Adipocyte (in vitro differentiated cells): ENCODE measurements at places on chromosomes 4 and X.
A peak's percentile ranks its signal among the peaks of the same experiment; 100 is the strongest.

DNA sequence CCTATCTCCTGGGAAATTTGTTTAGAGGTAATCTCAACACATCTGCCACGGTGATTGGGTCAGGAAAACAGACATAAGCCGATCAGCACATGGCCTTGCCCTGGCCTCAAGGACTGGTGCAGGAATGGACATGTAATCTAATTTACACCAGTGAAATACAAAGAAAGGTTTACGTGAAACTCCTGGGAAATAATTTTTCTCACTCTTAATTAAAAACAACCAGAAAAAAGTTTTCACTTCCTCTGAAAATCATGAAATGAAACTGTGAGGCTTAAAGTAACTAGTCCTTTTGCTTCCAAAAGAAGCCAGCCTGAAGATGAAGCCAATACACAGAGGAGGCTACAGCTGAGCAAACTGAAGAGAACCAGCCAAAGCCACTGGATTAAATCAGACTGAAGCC is 154.1 kb upstream of the FAM241A start:
- DNase-seq, result no peak

GRCh38 chrX:124028182-124028581 is 66.7 kb downstream of the STAG2 start:
- DNase-seq, result no peak

DNA sequence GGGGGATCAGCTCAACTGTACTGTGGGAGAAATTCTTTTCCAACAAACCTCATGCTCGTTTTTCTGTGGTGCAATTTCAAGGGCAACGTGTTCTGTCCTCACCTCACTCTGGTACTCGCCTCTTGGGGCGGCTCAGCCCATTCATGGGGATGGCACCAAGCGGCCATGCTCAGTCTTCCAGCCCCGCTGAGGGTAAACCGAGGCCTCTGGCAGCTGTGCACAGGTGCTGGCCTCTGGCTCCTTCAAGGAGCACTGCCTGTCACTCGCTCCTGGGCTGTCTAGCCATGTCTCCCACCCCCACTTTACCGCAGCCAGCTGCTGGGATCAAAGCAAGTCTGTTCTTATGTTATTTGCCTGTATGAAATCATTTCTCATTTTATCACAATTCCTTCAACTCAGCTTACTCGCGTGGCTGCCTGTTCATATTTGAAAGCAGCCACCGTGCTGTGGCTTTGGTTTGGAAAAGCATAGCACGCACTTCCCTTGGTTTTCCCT is 70.2 kb downstream of the MTMR1 start:
- DNase-seq, result no peak

GRCh38 chr4:70712604-70713452 is 8.9 kb upstream of the RUFY3 start:
- no peak for DNase-seq

GRCh38 chrX:123923211-123923610 is 38.3 kb upstream of the STAG2 start:
- DNase-seq, result no peak

- DNase-seq, result no peak
Measured at GRCh38 chr4:61918987-61919386, 718.9 kb downstream of the ADGRL3 start.

DNA sequence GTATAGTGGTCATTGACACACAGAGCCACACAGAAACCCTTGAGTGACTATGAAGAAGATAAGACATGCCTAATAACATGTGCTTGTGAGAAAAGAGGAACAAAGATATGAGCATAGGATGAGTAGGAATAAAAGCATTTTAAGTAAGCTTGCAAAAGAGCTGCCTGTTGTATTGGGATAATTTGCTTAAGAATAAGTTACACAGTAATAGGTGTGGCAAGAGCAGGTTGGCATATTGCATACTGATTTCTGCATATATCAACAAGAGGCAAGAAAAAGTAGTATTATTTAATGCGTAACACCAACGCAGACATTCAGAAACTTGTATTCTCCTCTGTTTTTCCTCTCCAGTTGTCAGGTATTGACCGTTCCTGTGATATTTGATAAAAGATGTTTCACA is 111.5 kb upstream of the UGT8 start:
- DNase-seq, result no peak

DNA sequence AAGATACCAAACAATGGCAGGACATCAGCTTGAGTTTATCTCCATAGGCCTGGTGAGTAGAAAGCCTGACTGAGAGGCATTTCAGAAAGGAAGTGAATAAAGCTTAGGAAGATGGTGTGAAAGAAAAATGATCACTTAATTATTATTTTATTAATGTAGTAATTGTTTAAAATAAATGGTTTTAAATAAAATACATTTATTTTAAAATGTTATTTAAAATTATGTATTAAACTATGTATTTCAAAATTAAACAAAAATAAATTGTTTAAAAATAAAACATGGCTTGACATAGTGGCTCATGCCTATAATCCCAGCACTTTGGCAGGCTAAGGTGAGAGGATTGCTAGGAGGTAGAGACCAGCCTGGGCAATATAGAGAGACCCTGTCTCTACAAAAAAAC is 145.8 kb downstream of the IL15 start:
- DNase-seq, result no peak

- peak; percentile 63 for DNase-seq
Measured at GRCh38 chr4:22356987-22357596, 158.8 kb downstream of the ADGRA3 start.

DNA sequence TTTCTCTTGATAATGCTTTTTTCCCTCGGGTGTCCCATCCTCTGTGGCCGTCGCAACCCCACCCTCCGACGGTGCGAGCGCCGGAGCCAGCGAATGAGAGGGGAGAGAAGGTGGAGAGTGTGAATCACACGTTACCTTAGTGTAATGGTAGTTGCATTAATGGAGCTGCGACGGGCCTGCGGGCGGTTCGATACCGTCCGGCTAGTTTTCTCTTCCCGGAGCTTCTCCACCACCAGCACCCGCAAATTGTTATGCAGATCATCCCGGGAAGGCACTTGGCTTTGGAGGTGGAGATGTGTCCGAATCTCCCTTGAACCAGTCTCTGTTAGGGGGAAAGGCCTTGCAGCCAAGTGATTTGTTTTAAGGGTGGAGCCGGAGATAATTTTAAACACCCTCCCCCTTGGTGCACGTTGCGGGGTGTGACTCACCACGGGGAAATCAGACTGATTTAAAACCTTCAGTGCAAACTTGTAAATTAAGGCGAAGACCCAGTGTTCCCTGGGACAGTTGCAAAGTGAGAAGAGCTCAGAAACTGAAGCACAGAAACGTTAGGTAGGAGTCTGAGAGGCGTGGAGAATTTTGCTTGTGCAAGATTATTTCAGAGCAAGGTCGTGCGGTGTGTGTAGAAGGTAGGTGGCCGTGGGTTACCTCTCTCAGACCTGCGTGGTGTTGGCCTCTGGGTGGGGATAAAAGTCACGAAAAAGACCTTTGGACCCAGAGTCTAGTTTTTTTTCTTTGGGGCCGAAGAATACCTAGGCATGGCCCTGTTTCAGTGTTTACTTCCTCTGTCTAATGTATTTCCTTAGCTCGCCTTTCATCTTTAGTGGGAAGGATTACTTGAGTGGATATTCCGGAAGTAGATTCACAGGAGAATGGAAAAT is 1.3 kb downstream of the AFF1 start:
- DNase-seq, result peak; percentile 66

DNA sequence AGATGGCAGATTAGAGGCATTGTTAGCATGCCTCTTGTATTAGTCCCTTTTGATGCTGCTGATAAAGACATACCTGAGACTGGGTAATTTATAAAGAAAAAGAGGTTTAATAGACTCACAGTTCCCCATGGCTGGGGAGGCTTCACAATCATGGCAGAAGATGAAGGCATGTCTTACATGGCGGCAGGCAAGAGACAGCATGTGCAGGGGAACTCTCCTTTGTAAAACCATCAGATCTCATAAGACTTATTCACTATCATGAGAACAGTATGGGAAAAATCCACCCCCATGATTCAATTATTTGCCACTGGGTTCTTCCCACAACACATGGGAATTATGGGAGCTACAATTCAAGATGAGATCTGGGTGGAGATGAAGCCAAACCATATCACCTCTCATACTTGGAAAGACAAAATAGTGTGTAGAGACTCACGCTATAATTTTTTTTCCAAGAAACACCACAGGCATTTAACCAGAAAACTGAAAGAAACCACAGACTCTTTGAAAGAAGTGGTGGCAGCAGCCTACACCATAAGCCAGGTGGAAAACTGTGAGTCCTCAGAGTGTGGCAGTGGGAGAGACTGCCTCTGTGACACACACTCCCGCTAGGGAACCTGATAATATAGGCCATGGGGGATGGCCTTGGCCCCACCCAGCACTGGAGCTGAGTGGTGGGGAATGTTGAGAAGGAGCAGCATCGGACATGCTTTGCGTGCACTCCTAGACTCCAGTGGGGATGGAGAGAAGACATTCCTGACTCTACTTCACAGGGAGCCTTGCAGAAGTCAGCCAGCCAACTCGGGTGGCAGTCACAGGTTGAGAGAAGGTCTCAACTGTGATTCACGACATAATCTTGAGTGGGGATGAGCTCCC is 51.5 kb downstream of the SLC2A9 start:
- DNase-seq, result no peak

DNA sequence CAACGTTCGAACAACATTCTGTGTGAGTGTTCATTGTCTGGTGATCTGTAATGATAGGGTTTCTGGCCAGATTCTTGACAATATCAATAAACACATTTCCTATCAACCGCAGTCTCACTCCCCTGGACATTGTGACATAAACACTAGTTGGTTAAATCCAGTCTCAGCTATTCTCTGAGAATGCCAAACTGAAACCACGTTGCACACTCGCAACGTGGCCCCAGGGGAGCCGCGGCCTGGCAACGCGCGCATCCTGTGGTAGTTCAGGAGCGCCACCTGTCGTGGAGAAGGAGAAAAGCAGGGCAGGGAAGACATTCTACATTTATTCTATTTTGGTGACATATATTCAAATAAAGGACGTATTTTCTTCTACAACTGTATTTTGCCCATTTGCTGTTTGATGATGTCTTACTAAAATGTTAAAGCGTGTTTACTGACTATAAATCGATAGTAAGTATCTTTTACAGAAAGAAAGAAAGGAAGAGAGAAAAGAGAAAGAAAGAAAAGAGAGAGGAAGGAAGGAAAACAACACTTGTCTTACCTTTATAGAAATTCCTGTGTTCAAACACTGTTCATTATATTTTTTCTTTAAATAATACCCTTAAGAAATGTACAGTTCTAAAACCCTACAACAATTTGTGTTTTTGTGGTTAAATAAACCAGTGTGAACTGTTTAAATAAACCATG is 738.3 kb upstream of the FRG1 start:
- DNase-seq, result peak; percentile 94

DNA sequence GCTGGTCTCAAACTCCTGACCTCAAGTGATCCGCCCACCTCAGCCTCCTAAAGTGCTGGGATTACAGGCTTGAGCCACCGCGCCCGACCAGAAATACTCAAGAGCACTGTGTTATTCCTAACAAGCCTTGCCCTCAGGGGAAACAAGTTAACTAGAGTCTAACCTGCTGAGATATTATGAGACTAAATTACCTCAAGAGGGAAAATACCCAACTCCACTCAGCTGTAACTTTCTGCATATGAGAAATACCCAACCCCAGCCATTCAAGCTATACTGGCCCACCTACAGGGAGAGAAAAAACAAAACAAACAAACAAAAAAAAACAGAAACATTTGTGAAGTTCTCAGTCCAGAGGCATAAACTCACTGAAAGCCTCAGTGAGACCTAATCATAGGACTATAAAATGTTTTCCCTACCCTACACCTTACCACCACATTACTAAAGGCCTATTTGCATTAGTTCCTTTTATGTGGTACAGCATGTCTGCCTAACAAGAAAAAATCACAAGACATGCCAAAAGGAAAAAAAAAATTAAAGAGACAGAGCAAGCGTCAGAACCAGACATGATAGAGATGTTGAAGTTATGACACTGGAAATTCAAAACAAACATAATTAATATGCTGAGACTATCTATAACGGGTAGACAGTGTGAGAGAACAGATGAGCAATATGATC is 876.0 kb downstream of the FSTL5 start:
- no peak for DNase-seq

GRCh38 chr4:78796526-78796925 is 20.4 kb downstream of the BMP2K start:
- no peak for DNase-seq

DNA sequence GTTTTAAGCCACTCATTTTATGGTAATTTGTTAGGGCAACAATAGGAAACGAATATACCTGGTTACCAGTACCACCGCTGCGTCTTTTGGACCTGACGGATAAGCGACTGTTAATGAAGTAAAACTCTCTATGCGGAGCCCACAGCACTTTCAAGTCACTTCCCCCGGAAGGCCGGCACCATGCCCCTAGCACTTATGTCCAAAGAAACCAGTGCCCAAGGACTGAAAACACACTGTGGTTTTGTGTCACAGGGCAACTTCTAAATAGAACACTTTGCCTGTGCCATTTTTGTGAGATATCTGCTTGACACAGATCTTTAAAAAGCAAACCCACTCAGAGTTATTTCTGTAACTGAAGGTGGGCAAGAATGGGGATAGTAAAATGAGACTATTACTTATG is 22.7 kb downstream of the SH3KBP1 start:
- no peak for DNase-seq

- peak; percentile 78 for DNase-seq
Measured at GRCh38 chr4:105092356-105092755, 54.3 kb upstream of the TET2 start.

DNA sequence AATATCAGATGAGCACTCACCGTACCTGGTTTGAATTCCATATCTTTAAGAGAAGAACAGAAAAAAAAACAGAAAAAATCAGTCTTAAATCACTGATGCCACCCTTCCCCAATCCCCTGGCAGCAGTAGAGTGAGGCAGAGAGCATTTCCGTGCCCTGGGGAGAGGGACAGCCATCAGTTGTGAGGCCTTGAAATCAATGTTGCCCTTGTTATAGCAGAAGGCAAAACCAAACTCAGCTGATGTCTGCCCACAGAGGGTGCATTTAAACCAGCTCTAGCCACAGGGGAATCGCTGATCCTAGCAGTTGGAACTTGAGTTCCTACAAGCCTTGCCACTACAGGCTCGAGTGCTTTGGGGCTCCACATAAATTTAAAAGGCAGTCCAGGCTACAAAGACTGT is 338.5 kb upstream of the FMR1 start:
- no peak for DNase-seq
